ENCODE measurements at places on chromosomes 3 and 15.

- DNase-seq, result no peak
Observed at GRCh38 chr3:135908225-135908624, 57.3 kb upstream of the PPP2R3A start.

DNA sequence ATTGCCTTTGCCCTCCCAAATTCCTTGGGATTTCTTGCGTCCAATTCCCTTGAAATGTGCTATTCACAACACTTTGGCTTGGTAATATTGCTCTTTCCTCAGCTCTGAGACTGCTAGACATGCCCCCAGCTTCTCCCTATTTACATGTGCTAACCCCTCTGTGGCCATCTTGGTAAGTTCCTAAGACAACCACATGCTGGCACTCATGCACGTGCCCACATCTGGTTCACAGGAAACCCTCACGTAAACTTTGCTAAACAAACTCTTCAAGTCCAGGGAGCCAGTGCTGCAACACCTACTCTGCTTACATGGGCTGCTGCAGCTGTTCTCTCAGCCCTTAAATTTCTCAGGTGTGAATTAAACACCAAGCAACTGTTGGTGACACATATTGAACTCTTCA, 121.8 kb downstream of the ADAMTSL3 start:
- DNase-seq, result no peak

GRCh38 chr3:169295126-169295525, 368.4 kb downstream of the MECOM start:
- no peak for DNase-seq

GRCh38 chr3:49412632-49413337, 562 bp downstream of the TCTA start:
- DNase-seq, result no peak
